ENCODE measurements at places on chromosomes 11 and 22. TPM values are rescaled to one million over a fixed set of nuclear protein-coding genes. Genes with fewer than 3 reads are reported as not detected.
A peak's percentile ranks its signal among the peaks of the same experiment; 100 is the strongest.

GRCh38 chr22:42114721-42115120 is 15.9 kb downstream of the CYP2D6 start:
- H3K4me3 ChIP-seq, result no peak overlapping the region
- H3K27ac ChIP-seq, result no peak overlapping the region
- no peaks in the 10 kb centered on the region for H3K36me3 ChIP-seq

- no peaks in the 10 kb centered on the region for H3K4me1 ChIP-seq
- H3K36me3 ChIP-seq, result no peaks in the 10 kb centered on the region
- DNase-seq, result no peak
- H3K27ac ChIP-seq, result no peak overlapping the region
- H3K27me3 ChIP-seq, result peaks cover 8% of the 10 kb centered on the region
These were observed 142.5 kb upstream of the SYT13 start for GRCh38 chr11:45428541-45429230.

GRCh38 chr11:8320076-8320475 is 56.4 kb upstream of the LMO1 start:
- DNase-seq, result no peak
- no peaks in the 10 kb centered on the region for H3K4me1 ChIP-seq
- no peaks in the 10 kb centered on the region for H3K36me3 ChIP-seq
- no peak overlapping the region for H3K27ac ChIP-seq
- no peaks in the 10 kb centered on the region for H3K27me3 ChIP-seq

The MUC5AC gene
- 0.45 TPM for total RNA-seq

GRCh38 chr11:104146421-104146820 is 17.5 kb downstream of the PDGFD start:
- DNase-seq, result no peak
- H3K4me1 ChIP-seq, result no peaks in the 10 kb centered on the region
- no peaks in the 10 kb centered on the region for H3K36me3 ChIP-seq

DNA sequence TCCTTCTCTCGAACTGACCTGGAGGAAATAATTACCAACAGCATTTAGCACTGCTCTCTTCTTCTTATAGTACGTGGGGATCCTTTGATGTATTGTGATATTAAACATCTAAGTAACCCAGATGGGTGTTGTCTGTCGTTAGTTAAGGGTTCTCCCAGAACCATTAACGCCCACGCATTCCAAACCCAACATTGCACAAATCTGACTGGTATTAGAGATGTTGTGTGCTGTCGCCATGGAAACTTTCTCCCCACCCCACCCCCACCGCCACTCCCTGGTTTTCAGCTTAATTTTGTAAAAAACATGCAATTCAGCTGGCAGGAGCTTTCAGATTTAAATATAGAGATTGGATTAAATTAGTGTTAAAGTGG is 1495.2 kb downstream of the TBC1D22A start:
- no peak for DNase-seq
- peaks cover 14% of the 10 kb centered on the region for H3K4me1 ChIP-seq
- peaks cover 2% of the 10 kb centered on the region for H3K27me3 ChIP-seq
- H3K36me3 ChIP-seq, result no peaks in the 10 kb centered on the region
- H3K27ac ChIP-seq, result no peak overlapping the region
- H3K4me3 ChIP-seq, result no peak overlapping the region

- no peaks in the 10 kb centered on the region for H3K27me3 ChIP-seq
- no peak for DNase-seq
- peaks cover 6% of the 10 kb centered on the region for H3K4me1 ChIP-seq
- H3K27ac ChIP-seq, result peak overlapping the region; percentile 97
- no peak overlapping the region for H3K4me3 ChIP-seq
These were observed 6.3 kb downstream of the ARHGEF17 start for GRCh38 chr11:73314117-73314961.

GRCh38 chr11:133078591-133079404 is 453.5 kb downstream of the OPCML start:
- peaks cover 5% of the 10 kb centered on the region for H3K27me3 ChIP-seq
- no peak overlapping the region for H3K4me3 ChIP-seq
- peak; percentile 16 for DNase-seq
- no peaks in the 10 kb centered on the region for H3K4me1 ChIP-seq

GRCh38 chr11:120028181-120028896 is 109.6 kb downstream of the TRIM29 start:
- no peaks in the 10 kb centered on the region for H3K36me3 ChIP-seq
- H3K4me3 ChIP-seq, result no peak overlapping the region
- H3K27ac ChIP-seq, result no peak overlapping the region
- no peaks in the 10 kb centered on the region for H3K27me3 ChIP-seq
- DNase-seq, result no peak

GRCh38 chr11:118437208-118438125 is 1.2 kb downstream of the KMT2A start:
- H3K4me1 ChIP-seq, result peaks cover 7% of the 10 kb centered on the region
- no peaks in the 10 kb centered on the region for H3K36me3 ChIP-seq
- no peaks in the 10 kb centered on the region for H3K27me3 ChIP-seq

- no peaks in the 10 kb centered on the region for H3K36me3 ChIP-seq
- no peaks in the 10 kb centered on the region for H3K4me1 ChIP-seq
- no peaks in the 10 kb centered on the region for H3K27me3 ChIP-seq
- no peak overlapping the region for H3K4me3 ChIP-seq
- H3K27ac ChIP-seq, result no peak overlapping the region
These were observed 11.6 kb downstream of the PISD start for GRCh38 chr22:31650391-31650790.

Data from prostate gland (tissue), 2 donors.